ENCODE measurements at places on chromosomes 13 and 19. TPM values are rescaled to one million over a fixed set of nuclear protein-coding genes. Genes with fewer than 3 reads are reported as not detected.

- no peak overlapping the region for H3K4me3 ChIP-seq
- DNase-seq = peak; percentile 56
- H3K27me3 ChIP-seq = peaks cover 8% of the 10 kb centered on the region
- H3K36me3 ChIP-seq = no peaks in the 10 kb centered on the region
- no peaks in the 10 kb centered on the region for H3K4me1 ChIP-seq
Observed at GRCh38 chr19:42683917-42684513, 56.3 kb downstream of the PSG3 start.

VSTM2B gene
- total RNA-seq = not detected

DNA sequence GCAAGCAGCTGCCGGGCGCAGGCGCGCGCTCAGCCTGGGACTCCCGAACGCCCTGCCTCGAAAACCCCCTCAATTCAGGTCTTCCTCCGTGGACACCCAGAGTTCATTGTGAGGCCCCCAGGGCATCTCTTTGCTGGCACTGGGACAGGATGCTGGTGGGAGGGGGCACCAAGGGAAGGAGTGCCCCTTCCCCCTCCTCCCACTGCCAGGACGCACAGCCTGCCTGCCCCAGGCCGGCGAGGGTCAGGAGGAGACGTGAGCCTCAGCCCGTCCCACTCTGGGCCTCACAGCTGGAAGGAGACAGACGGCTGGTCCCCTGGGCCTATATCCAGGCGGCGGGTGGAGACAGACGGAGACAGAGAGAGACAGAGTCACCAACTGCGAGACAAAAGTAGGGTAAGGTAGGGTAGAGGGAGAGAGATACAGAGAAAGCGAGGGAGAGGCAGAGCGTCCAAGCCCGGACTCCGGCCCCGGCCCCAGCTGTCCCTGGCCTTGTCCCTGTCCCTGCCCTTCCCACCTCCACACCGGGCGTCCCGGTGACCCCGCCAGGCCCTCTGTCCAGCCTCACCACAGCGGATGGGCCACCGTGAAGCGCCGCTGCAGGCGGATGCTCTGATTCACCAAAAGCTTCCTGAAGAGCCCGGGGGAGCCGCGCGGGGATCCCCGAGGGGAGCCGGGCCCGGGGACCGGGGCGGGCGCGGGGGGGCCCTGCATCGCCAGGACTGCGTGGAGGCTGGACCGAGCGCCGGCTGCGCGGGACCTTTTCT, at the start of gene PDE4C:
Gene PDE4C (minus strand): TSS at position 737 of the 767 bp plus-strand sequence. CDS start 23 bp downstream, at position 714.
- H3K4me1 ChIP-seq = peaks cover 24% of the 10 kb centered on the region
- no peak within 1 kb of the TSS for H3K27ac ChIP-seq
- no peaks in the 10 kb centered on the region for H3K36me3 ChIP-seq
- H3K27me3 ChIP-seq = peaks cover 62% of the 10 kb centered on the region
- no peak for DNase-seq

- peaks cover 7% of the 10 kb centered on the region for H3K4me1 ChIP-seq
- peaks cover 20% of the 10 kb centered on the region for H3K36me3 ChIP-seq
Observed at GRCh38 chr13:114017966-114018365, 44.1 kb upstream of the C13orf46 start.

DNA sequence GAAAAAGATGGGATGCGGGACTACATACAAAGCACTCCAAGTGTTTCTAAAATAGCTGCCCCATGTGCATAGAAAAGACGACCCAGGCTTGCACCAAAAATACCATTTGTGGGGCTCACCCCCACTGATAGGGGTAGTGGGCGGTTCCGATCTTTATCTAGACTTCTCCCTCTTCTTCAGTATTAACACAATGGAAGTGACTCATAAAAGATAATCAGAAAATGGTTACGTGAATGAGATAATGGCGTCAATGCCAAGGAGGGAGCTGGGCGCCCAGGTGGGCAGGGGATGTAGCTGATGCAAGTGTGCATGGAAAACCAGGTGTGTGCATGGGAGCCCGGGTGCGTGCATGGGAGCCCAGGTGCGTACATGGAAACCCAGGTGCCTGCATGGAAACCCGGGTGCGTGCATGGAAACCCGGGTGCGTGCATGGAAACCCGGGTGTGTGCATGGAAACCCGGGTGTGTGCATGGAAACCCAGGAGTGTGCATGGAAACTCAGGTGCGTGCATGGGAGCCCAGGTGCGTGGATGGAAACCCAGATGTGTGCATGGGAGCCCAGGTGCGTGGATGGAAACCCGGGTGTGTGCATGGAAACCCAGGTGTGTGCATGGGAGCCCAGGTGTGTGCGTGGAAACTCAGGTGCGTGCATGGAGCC, 32.7 kb downstream of the LAMP1 start:
- peaks cover 2% of the 10 kb centered on the region for H3K36me3 ChIP-seq
- H3K27me3 ChIP-seq = no peaks in the 10 kb centered on the region
- no peak overlapping the region for H3K4me3 ChIP-seq
- peaks cover 6% of the 10 kb centered on the region for H3K4me1 ChIP-seq
- no peak for DNase-seq
- no peak overlapping the region for H3K27ac ChIP-seq

- H3K4me3 ChIP-seq = peak overlapping the region; percentile 44
- peaks cover 2% of the 10 kb centered on the region for H3K36me3 ChIP-seq
- DNase-seq = no peak
- H3K4me1 ChIP-seq = peaks cover 23% of the 10 kb centered on the region
Observed at GRCh38 chr19:51386882-51387520, 773 bp downstream of the LIM2 start.

DACT3 gene
- total RNA-seq = 5.8 TPM

Data from activated CD8-positive, alpha-beta T cell treated with anti-CD3 and anti-CD28 coated beads for 36 hours (primary cell).